ENCODE measurements at places on chromosomes 12 and 14. TPM values are rescaled to one million over a fixed set of nuclear protein-coding genes. Genes with fewer than 3 reads are reported as not detected.

SLIRP gene
- total RNA-seq = 152 TPM

DNA sequence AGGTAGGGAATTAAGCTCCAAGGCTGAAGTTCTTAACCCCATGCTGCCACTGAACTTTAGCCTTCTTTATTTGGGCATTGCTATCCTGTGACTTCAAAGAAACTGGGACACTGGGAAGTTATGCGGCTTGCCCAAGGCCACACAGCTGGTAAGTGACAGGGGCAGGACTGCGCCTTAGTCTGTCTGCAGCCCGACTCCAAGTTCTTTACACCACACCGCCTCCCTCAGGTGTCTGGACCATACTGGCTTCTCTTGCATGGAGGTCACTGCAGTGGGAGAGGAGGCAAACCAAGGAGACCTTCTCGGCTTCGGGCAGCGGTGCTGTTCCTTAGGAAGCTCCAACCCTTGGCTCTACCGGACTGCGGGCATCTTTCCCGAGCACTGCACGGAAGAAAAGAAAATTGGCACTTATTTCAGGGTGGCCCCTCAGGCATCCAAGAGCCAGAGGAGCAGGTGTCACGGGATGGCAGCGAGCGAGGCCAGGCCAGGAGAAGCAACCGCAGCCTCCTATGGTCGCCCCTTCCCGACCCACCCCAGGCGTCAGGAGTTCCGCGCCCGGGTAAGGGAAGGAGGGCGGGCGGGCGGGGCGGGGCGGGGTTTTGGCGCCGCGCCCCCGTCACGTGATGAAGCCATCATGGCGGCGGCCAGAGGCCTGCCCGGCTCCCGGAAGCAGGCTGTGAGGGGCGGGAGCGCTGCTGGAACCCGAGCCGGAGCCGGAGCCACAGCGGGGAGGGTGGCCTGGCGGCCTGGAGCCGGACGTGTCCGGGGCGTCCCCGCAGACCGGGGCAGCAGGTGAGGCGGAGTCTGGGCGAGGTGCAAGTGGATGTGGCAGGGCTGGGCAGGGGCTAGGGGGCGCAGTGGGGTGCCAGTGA lies 16.4 kb upstream of the ESPL1 start:
- DNase-seq = peak; percentile 93

ACRBP gene
- total RNA-seq = 2.1 TPM

CCDC177 gene
- total RNA-seq = not detected

ESR2 gene
- total RNA-seq = 0.60 TPM

DNA sequence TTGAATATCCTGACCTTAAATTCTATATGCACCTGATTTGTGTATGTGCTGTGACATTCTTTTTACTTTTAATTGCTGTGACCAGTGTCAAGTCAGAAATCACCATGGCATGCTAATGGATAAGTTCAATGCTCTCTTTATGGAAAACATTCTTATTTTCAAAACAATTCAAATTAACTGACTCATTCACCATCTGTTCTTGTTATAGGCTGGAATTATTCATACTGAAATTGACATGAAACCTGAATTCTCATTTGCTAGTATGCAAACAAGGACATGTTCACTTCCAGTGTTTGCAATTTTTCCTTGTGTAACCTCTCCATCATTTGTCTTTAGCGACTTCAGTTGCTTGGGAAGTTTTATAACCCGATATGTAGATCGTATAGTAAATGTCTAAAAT lies at the start of gene TAS2R30:
TSS of gene TAS2R30 (minus strand) at position 340 of the 400 bp plus-strand sequence. CDS start 400 bp downstream, outside the sequence.
- DNase-seq = no peak

- DNase-seq = no peak
Measured at GRCh38 chr14:75825147-75825592, 156.6 kb downstream of the TGFB3 start.

DNA sequence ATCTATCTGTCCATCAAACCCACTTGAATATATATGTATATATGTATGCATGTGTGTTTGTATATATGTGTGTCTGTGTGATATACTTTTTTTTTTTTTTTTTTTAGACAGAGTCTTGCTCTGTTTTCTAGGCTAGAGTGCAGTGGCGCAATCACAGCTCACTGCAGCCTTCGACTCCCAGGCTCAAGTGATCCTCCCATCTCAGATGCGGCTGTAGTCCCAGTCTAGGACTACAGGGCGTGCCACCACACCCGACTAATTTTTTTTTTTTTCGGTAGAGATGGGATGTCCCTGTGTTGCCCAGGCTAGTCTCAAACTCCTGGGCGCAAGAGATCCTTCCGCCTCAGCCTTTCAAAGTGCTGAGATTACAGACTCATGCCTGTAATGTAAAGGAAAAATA lies 13.0 kb upstream of the APOBEC1 start:
- DNase-seq = no peak

Data from right cardiac atrium (tissue), 5 donors.